ENCODE measurements at places on chromosomes 4 and X. TPM values are rescaled to one million over a fixed set of nuclear protein-coding genes. Genes with fewer than 3 reads are reported as not detected.
A peak's percentile ranks its signal among the peaks of the same experiment; 100 is the strongest.

Gene C4orf36
- 0.70 TPM for total RNA-seq

Gene AADAT
- not detected for total RNA-seq

Gene GLOD5
- total RNA-seq, result not detected

Gene GALNTL6
- total RNA-seq, result not detected

Gene TMEM164
- 16.8 TPM for total RNA-seq

Gene FSTL5
- total RNA-seq, result not detected

Gene TLR1
- 20.6 TPM for total RNA-seq

DNA sequence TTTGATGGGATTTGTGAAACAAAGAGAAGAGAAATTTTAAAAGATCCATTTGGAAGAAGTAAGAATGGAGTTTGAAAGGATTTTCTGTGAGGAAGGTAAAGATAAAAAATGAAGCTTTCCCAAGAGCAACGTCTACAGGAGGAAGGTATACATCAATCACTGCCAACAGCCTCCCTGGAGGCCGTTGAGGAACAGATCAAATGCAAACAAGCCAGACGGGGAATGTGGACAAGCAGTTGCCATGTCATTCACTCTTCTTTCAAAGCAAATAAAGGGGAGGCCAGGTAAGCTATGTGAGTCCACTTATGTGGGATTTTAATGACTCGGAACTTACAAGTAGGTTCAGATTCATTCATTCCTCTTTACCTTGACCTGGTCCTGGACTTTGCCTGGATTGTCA is 1020.5 kb upstream of the AGA start:
- no peaks in the 10 kb centered on the region for H3K4me1 ChIP-seq
- no peaks in the 10 kb centered on the region for H3K27me3 ChIP-seq
- no peaks in the 10 kb centered on the region for H3K36me3 ChIP-seq
- DNase-seq, result no peak
- no peak overlapping the region for H3K27ac ChIP-seq
- no peak overlapping the region for H3K4me3 ChIP-seq

DNA sequence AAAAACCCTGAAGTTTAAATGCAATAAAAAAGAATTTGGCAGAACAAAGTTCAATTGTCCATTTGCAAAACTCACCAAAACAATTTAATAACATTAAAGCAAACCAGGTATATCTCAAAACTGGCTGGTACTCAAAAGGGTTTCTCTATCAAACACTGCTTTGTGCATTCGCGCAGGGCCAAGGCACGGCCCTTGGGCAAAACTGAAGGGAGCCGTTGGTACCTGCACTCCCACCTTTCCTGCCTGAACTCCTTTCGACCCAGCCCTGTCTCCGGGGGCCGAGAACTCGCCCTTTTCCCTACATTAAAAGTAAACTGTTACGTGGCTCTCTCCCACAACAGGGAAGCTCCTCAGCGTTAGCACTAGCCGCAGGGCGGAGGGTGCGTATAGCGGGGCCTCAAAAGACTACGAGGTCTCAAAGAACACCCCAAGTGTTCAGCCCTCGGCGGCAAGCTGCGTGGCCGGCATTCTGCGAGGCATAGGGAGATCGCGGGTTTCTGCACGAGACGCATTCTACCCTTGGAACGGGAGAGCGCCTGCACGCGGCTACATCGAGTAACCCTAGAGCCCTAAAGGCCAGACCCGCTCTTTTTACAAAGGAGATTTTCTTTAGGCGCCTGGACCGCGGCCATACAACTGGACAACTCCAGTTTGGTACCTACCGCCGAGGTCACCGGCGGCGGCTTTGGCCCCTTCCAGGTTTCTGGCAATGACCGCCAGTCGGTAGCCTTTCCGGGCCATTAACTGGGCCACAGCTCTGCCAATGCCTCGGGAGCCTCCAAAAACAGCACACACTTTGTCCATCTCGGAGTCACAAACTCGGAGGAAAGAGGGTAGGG is 550 bp downstream of the CBR4 start:
- no peaks in the 10 kb centered on the region for H3K27me3 ChIP-seq
- peaks cover 35% of the 10 kb centered on the region for H3K4me1 ChIP-seq
- peak; percentile 66 for DNase-seq
- peak overlapping the region; percentile 94 for H3K27ac ChIP-seq

- no peaks in the 10 kb centered on the region for H3K36me3 ChIP-seq
- no peak overlapping the region for H3K27ac ChIP-seq
- no peaks in the 10 kb centered on the region for H3K4me1 ChIP-seq
- H3K27me3 ChIP-seq, result no peaks in the 10 kb centered on the region
- no peak overlapping the region for H3K4me3 ChIP-seq
These were observed 409.2 kb upstream of the FGF13 start for GRCh38 chrX:139120760-139121159.

DNA sequence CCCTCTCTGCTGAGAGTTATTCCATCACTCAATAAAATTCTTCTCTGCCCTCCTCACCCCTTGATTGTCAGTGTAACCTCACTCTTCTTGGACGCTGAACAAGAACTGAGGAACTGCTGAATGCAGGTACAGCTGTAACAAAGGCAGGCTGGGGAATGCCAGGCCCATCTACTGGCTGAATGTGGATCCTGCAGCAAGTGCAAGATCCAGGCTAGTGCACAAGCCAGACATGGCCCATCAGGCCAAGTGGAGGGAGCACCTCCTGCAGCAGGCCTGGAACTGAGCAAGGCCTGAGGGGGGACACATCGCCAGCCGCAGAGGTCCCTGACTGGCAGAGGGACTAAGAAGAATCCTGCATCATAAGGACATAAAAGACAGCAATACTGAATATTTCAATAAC is 411.8 kb upstream of the PCDH10 start:
- no peaks in the 10 kb centered on the region for H3K36me3 ChIP-seq
- no peak for DNase-seq
- H3K27me3 ChIP-seq, result no peaks in the 10 kb centered on the region
- H3K4me1 ChIP-seq, result no peaks in the 10 kb centered on the region

- no peaks in the 10 kb centered on the region for H3K36me3 ChIP-seq
- H3K4me3 ChIP-seq, result no peak overlapping the region
- no peaks in the 10 kb centered on the region for H3K27me3 ChIP-seq
These were observed 9.7 kb upstream of the TSR2 start for GRCh38 chrX:54430519-54430918.

DNA sequence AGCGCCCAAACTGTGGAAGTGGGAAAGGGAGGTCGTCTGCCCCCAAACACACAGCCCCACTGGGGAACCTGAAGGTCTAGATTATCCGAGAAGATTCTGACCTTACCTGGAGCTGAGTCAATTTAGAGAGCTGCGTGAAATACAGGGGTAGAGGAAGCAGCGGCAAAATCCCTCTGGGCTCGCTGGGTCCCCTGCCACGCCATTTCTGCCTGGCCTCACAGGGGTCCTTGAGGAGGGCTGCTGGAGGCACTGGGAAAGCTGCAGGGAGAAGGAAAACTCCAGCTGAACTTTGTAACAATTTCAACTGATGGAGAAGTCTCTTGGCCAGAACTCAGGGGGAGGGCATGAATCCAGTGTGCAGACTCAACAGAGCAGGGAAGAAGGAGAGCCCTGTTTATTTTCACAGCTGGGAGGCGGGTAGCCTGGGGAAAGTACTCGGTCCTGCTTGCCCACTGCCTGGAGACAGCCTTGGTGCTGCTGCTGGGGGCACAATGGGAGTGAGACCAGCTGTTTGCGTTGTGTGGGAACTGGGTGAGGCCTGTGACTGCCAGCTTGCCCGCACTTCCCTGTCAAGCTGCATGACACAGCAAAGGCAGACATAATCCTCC is 93.2 kb upstream of the MAPK10 start:
- no peaks in the 10 kb centered on the region for H3K36me3 ChIP-seq
- H3K4me3 ChIP-seq, result no peak overlapping the region
- DNase-seq, result no peak
- peaks cover 4% of the 10 kb centered on the region for H3K27me3 ChIP-seq
- H3K4me1 ChIP-seq, result no peaks in the 10 kb centered on the region
- no peak overlapping the region for H3K27ac ChIP-seq

DNA sequence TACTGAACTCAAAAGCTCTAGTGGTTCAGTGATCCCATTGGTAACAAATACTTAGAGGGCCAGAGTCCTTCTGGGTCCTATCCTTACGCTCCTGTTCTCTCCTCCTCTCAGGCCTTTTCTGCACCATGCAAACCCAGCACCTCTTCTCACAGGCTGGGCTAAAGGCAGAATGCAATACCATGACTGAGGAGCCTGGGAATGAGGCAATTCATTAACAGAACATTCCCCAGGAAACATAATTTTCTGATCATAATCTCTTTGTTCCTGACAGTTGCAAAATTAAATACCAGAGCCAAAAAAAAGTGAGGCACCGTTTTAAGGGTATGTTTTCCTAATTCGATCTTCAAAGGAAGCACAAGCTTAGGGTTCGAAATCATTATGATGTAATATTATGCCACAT is 9.0 kb downstream of the SORBS2 start:
- H3K36me3 ChIP-seq, result no peaks in the 10 kb centered on the region
- H3K27me3 ChIP-seq, result no peaks in the 10 kb centered on the region
- no peak overlapping the region for H3K4me3 ChIP-seq
- H3K4me1 ChIP-seq, result no peaks in the 10 kb centered on the region
- no peak overlapping the region for H3K27ac ChIP-seq

- H3K4me1 ChIP-seq, result no peaks in the 10 kb centered on the region
- DNase-seq, result no peak
- H3K27me3 ChIP-seq, result no peaks in the 10 kb centered on the region
- H3K27ac ChIP-seq, result no peak overlapping the region
These were observed 654.0 kb upstream of the ATOH1 start for GRCh38 chr4:93174598-93174997.

GRCh38 chr4:48254381-48255071 is 15.1 kb downstream of the TEC start:
- DNase-seq, result no peak
- H3K27me3 ChIP-seq, result no peaks in the 10 kb centered on the region
- H3K4me3 ChIP-seq, result no peak overlapping the region
- H3K36me3 ChIP-seq, result no peaks in the 10 kb centered on the region
